ENCODE measurements at places on chromosomes 1 and 21.

- DNase-seq = no peak
Measured at GRCh38 chr21:14243874-14244273, 27.9 kb downstream of the RBM11 start.

GRCh38 chr1:1841575-1841995 lies 49.3 kb downstream of the GNB1 start:
- DNase-seq = no peak

- no peak for DNase-seq
Measured at GRCh38 chr1:198559362-198559761, 18.9 kb upstream of the ATP6V1G3 start.

DNA sequence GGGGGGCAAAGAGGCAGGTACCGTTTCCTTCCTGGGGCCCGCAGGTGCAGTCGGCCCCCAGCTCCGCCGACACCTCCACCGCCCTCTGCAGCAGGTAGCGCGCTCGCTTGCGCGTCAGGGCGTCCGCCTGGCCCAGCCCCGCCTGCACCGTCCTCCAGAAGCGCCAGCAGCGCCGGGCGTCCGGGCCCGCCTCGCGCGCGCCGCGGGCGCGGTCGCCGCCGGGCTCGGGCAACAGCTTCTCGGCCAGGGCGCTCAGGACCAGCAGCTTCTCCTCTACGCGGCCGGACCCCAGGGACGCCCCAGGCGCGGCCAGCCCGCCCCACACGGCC lies 863 bp downstream of the TARBP1 start:
- peak; percentile 56 for DNase-seq
